B cell (primary cell): ENCODE measurements at places on chromosomes 3 and 15.

- DNase-seq, result peak; percentile 81
Observed at GRCh38 chr3:194686816-194687637, 1.3 kb downstream of the FAM43A start.

- DNase-seq, result no peak
Observed at GRCh38 chr3:5217824-5218595, 30.5 kb downstream of the EDEM1 start.

GRCh38 chr15:83739629-83740028 lies 85.7 kb downstream of the ADAMTSL3 start:
- no peak for DNase-seq

DNA sequence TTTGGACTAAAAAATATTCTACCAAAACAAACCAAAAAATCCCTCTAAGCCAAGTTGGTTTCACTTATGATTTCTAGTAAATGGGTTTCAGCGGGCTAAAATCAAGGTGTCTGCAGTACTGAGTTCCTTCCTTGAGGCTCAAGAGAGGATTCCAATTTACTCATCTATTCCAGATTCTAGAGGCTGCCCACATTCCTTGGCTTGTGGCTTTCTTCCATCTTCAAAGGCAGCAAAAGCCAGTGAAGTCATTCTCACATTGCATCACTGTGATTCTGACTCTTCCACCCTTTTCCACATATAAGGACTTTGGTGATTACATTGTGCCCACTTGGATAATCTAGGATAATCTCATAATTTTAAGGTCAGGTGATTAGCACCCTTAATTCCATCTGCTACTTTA lies 48.1 kb downstream of the DPPA2 start:
- no peak for DNase-seq

GRCh38 chr15:63366451-63366850 lies 15.2 kb downstream of the CA12 start:
- DNase-seq, result no peak

DNA sequence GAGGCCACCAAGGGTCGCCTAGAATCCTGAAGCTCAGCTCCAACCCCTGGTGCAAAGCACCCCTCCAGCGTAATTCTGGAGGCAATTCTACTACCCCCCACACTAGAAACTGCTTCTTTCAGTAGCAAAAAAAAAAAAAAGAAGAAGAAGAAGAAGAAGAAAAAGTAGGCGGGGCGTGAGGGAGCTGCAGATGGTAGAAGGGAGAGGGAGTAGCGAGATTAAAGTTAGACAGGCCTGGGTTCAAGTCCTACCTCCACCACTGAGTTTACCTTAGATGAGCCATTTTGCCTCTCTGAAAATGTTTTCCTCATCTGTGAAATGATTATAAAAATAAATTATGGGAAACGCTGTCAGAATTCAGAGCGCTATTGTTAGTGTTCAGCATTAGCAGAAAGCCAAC lies 913 bp downstream of the FAM174B start:
- DNase-seq, result no peak

DNA sequence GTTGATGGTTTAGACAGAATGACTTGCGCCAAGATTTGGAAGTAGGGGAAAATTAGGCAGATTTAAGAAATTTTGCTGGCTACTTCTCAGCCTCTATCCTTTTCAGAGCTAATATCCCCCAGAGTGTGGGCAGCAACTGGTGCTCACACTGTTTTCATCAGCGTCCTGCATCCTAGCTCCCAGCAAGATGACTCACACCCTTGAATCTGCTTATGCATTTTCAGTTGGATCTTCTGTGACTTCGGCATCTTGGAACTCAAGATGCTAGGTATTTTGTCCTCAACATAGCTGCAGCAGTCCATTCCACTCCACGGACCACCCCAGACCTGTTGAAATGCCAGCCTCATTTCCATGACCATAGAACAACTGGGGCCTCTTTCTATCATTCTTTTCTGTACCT lies 336.1 kb upstream of the NR2F2 start:
- no peak for DNase-seq

DNA sequence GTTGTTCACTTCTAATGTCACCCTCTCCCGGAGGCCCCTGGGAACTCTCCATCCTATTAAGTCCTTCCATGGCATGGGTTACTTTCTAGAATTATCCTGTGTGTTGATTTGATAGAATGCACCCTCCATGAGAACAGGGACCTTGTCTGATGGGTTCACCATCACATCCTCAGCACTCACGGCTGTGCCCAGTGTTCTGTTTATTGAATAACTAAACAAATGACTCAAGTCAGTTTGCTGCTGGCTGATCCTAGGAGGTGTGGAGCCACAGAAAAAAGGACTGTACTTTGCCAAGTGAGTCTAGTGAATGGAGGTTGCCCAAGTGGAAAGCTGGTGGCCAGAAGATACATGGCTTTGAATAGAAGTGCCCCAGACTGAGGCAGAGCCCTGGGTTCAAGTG lies 48.5 kb upstream of the RAB6B start:
- DNase-seq, result no peak

DNA sequence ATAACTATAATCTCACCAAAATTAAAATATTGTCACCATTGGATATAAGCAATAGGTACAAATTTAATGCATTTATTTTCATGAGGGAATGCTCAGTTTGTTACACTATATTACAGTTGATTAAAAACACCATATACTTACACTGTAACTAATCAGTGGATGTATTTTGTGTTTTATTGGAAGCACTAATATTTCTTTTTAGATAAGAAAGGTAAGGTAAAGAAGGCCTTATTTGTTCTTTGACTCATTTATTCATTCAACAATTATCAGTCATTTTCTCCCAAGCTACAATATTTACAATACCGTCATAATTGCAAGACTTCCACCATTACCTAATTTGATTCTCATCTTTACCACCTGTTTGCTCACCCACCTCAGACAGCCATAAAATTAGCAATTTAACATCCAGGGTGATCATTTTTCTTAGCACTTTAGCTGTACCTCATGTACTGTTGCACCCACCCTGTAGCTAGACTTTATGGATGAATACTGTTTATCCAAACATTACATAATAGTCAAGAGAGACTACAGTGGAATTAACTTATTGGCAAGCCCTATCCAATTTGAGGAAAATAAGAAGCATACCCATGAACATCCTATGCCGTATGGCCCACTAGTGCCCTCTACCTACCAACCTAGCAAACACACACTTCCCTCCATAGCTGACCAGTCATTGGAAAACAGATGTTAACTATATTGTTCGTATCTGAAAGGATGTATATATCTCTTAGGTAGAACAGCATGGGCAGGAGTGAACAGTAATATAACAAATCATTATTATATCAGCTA lies 229.6 kb downstream of the BBX start:
- DNase-seq, result no peak

DNA sequence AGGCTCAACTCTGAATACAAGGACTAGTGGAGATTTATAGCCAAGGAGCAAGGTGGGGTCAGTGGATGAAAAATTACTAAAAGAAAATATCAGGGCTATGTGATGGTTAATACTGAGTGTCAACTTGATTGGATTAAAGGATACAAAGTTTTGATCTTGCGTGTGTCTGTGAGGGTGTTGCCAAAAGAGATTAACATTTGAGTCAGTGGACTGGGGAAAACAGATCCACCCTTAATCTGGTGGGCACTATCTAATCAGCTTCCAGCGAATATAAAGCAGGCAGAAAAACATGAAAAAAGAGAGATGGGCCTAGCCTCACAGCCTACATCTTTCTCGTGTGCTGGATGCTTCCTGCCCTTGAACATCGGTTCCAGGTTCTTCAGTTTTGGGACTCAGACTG lies 14.4 kb upstream of the SENP7 start:
- no peak for DNase-seq

- no peak for DNase-seq
Observed at GRCh38 chr3:62884096-62884870, 9.1 kb upstream of the CADPS start.

DNA sequence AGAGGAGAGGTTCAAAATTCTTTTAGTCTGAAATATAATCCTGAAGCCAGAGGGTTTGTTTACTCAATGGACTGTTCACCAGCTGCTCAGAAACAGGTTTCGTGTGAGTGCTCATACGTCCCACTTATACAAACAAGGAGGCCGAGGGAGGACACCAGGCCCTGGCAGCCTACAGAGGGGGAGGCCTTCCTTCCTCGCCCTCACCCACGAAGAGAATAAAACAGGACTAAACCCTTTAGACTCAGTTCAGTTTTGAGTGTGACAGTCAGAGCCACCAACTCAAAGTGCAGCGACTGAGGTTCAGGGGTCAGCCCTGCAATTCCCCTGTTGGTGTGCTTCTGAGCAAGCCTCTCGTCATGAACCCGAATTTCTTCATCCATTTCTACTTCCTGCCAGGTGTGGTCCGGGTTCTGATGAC lies 17.3 kb downstream of the FAM174B start:
- no peak for DNase-seq

GRCh38 chr3:48038971-48039481 lies 22.8 kb upstream of the MAP4 start:
- no peak for DNase-seq

DNA sequence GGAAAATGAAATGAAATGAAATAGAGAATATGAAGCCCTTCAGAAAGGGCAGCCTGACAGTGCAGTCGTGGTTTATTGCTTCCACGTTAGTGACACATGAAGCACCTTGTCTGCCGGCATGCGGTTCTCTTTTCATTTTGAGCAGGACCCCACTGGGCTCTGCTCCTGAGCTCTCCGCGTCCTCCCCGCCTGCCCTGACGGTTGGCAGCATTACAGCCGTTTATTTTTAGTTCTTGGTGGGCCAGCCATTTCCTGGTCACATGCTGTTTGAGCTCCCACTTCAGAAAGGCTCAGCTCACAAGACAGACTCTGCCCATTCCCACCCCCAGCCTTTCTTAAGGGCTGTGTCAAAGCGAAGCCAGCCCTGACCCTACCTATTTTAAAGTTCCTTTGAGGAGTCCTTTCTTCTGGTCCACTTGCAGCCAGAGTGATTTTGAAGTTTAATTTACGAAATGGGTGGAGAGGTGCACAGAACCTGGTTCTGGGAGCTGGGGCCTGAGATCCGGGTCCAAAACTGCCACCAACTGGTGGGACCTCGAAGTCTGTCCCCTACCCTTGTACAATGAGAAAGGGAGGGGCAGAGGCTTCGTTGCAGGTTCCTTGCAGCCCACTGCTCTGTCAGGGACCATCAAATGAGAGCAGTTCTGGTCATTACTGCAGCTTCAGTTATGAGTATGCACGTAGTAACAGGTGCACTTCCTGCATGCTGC lies 60.1 kb downstream of the MGLL start:
- DNase-seq, result peak; percentile 34

DNA sequence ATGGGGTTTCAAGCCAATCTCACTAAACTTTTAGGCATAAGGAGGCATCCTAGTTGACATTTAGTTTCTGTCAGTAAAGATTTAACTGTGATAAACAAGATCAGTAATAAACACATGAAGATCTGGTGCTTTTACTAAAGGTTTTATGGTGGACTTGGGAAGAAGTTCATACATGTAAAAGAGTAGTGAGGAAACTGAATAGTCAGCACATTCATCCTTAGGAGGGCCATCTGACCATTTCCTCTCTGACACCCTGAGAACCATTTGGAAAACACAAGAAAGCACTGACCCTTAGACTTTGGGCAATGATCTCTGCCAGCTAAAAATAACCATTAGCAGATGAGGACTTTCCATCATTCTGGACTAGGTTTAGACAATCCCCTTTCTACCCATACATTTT lies 1040.9 kb downstream of the AGBL1 start:
- no peak for DNase-seq

DNA sequence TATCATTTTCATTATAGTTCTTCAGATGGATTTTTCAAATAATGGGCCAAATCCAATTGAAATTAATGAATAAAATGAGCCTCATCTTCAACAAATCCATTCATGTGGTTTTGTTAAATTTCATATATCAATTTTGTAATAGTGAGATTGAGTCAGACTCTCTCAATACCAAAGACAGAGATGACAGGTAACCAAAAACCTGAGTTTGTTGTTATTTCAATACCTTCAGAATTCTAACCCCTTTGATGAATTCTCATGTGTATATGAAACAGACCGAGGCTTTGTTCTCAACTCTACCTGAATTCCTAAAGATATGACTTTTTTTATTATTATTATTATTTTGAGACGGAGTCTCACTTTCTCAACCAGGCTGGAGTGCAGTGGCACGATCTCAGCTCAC lies 92.8 kb downstream of the FOXP1 start:
- DNase-seq, result no peak

DNA sequence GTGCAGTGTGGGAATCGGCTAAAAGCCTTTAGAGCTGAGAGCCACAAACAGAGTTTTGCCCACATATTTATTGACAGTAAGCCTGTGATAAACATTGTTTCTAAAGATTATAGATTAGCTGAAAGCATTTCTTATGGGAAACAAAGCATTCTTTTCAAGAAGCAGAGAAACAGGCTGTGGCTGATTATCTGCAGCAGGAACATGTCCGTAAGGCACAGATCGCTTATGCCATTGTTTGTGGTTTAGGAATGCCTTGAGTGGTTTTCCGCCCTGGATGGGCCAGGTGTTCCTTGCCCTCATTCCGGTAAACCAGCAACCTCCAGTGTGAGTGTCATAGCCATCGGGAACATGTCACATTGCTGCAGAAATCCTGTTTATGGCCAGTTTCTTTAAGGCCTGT lies 12.5 kb downstream of the XYLB start:
- DNase-seq, result no peak

DNA sequence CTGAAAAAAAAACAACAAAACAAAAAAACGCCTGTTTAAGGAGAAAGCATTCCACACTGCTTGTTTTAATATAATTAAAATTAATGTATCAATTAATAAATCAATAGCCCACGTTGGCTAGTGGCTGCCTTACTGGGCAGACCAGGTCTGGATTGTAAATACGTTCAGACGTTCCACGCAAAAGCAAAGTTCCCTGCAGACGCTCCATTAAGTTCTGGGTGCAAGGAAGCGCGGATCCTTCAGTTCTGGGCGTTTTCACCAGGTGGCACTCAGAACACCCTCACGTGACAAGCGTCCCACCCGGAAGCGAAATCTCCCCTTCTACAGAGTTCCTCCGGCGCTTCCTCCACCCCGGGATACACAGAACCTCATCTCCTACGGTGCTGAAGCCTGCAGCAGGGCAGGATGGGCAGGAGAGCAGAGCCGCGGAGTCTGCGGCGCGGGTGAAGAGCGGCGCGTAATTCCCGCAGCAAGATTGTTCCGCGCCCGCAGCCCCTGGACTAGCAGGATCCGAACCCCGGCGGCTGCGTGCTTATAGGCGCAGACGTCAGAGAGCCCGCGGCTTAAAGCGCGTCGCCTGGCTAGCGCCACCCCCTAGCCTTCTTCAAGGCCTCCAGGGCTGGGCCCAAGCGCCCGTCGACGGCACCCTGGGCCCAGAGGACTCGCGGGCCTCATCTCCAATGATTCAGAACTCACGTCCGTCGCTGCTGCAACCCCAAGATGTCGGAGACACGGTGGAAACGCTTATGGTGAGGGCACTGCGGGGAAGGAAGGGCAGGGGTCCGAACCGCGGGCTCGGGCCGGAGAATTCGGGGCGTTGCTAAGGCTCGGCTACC lies at the start of gene SLC25A38:
TSS of gene SLC25A38 (plus strand) at position 326 of the 836 bp plus-strand sequence. CDS start at position 681, 355 bp downstream.
- peak; percentile 93 for DNase-seq

GRCh38 chr3:190644766-190645165 lies 130.9 kb downstream of the IL1RAP start:
- DNase-seq, result no peak

GRCh38 chr15:74159773-74160172 lies 13.7 kb upstream of the ISLR start:
- DNase-seq, result no peak
